PC-3 (cell line): ENCODE measurements at places on chromosomes 3 and 15. TPM values are rescaled to one million over a fixed set of nuclear protein-coding genes. Genes with fewer than 3 reads are reported as not detected.

Gene SH3GL3
- total RNA-seq = 1.7 and 3.6 TPM in 2 replicates

Gene TLR9
- not detected in 2 replicates for total RNA-seq

Gene ALDH1A3
- total RNA-seq = 5,398 and 6,043 TPM in 2 replicates

Gene EPHB3
- total RNA-seq = 18.2 and 23.1 TPM in 2 replicates

Gene HACD2
- 43.8 and 47.3 TPM in 2 replicates for total RNA-seq

- no peak overlapping the region for H3K4me3 ChIP-seq
- no peak overlapping the region for H3K27ac ChIP-seq
- H3K36me3 ChIP-seq = no peaks in the 10 kb centered on the region
- H3K27me3 ChIP-seq = no peaks in the 10 kb centered on the region
- DNase-seq = no peak
Measured at GRCh38 chr3:167783781-167784180, 48.3 kb downstream of the SERPINI1 start.

- H3K4me1 ChIP-seq = no peaks in the 10 kb centered on the region
- no peak overlapping the region for H3K4me3 ChIP-seq
- no peaks in the 10 kb centered on the region for H3K27me3 ChIP-seq
- peak; percentile 41 for DNase-seq
- H3K36me3 ChIP-seq = no peaks in the 10 kb centered on the region
Measured at GRCh38 chr15:29090617-29091466, 178.8 kb downstream of the NSMCE3 start.
